GM12891 (cell line): ENCODE measurements at places on chromosomes 1 and 21.

- no peak for DNase-seq
Measured at GRCh38 chr1:160981584-160982411, 27.2 kb upstream of the ITLN2 start.

DNA sequence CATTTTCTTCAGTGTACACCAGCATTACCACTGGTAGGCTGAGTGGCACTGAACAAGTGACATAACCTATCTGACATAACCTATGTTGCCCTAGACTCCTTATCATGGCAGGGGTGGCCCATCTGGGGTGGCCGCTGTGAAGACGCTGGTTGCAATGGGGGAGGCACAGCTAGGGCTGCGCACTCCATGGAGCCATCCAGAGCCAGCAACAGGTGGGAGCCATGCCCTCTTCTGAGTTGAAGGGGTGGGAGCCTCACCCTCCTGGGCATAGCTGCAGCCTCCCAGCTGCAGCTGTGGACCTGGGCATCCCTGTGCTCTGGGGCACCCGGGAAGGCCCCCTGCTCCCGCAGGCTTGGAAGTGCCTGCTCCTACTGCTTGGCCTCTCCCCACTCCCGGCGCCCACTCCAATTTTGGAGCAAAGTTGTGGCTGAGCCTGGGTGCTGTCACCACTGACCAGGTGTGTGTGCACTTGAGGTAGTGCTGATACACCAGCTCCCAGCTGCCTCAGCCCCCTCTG, 52.4 kb upstream of the NTPCR start:
- no peak for DNase-seq

DNA sequence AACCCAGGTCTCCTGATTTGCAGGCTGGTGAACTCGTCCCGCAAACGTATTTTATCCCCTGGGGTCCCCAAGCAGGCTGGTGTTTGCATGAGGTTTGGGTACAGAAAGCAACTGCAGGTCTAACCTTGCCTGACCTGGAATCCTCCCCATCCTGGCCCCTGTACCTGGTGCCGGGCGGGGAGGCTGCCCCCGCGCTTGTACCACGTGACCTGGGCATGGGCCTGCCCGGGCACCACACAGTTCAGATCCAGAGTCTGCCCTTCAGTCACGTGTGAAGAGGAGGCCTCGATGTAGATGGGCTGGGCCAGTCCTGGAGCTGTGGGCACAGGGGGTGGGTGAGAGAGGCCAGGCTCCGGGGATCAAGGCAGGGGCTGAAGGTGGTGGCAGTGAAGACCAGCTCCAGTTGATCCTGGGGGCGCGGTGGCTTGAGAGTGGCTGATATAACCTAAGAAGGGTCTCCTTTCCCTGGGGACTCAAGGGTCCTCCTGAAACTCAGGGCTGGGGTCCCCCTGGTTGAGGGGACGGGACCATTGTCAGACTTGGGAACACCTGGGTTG, 30.6 kb downstream of the LDLRAD2 start:
- DNase-seq, result no peak

DNA sequence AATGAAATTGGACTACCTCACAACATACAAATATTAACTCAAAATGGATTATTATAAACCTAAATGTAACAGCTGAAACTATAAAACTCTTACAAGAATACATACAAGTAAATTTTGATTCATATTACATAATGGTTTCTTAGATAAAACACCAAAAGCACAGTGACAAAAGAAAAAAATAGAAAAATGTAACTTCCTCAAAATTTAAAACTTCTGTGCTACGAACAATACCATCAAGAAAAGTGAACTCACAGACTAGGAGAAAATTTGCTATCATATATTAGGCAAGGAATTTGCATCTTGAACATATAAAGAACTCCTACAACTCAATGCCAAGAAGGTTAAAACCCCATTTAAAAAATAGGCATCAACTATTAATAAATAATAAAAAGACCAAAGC, 31.2 kb downstream of the ANGPTL3 start:
- DNase-seq, result no peak

GRCh38 chr1:226519716-226520598, 28.6 kb upstream of the STUM start:
- DNase-seq, result no peak

DNA sequence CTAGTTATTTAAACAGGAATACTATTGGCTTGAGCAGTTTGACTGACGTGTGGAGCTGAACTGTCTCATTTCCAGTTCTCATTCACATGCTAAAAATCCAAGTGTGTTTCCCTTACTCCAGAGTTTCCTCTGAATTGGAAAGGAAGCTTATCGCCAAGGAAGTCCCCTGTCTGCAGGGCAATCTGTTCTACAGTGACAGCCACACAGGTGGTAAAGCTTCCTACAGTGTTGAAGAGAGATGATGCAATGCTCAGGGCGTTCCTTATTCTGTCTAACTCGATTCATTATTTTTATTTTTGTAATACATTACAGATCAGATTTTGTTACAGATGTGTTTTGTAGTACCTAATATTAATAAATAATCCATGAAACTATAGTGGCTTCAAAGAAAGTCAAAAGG, 41.3 kb downstream of the ADAMTS5 start:
- DNase-seq, result no peak

DNA sequence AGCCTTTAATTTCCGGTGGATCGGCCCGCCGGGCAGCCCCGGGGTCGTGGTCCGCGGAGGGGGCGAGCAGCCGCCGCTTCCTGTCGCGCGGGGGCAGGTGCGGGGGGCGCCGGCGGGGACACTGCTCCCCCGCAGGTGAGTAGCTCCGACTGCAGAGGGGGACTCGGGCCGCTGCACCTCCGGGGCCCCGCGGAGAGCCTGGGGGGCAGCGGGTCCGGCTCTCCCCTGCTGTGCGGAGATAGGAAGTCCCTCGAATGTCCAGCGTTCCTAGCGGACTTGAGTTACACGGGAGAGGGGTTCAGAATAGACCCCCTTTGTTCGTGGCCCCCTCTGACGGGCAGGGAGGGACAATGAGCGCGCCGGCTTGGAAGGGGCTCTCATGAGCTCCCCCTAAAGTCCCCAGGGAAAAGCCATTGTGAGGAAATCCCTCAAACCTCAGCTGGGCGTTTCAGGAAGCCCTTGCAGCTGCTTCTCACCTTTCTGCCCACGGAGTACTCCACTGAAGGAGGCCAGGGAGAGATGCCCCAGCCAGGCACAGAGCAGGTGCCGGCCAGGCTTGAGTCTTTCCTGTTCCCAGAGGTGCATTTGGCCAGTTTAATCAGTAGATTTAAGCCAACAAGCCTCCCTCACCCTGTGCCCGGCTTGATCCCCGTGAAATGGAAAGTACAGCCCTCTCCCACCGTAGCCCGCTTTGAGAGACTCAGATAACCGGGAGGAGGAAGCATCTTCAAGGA, 925 bp downstream of the PDE9A start:
- DNase-seq, result no peak

DNA sequence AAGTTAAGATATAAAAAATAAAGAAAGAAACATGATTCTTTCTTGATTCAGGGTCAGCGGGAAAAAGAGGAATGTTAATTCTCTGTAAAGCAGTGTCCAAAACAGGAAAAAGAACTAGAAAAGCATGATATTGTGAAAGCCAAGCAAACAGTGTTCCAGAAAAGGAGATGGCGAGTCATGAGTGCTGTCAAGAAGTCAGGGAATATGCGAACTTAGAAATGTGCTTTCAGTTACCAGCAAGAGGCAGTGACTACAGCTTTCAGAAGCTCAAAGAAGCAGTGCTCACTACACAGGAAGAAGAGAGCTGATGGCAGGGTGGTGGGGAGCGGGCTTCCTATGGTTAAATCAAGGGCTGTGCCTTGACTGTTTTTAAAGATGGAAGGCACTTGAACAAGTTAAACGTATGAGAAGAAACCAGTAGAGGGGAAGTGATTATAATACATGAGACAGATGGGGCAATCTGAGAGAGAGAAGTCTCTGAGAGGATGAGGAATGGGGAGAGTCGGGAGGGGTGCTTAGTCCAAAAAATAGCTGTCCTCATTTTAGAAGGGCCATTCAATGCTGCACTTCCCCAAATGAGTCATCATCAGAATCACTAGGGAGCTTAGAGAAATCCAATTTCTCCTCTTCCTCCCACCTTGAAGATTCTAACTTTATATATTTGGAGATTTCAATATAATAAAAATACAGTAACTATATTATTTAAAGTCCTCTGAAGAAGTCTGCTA, 90.4 kb downstream of the KCNK1 start:
- DNase-seq, result no peak

GRCh38 chr21:23542097-23542496, 2065.2 kb downstream of the MRPL39 start:
- DNase-seq, result no peak

GRCh38 chr1:25738499-25738898, 61.5 kb upstream of the SELENON start:
- DNase-seq, result no peak

- DNase-seq, result no peak
Measured at GRCh38 chr1:75708910-75709309, 15.6 kb upstream of the ACADM start.

DNA sequence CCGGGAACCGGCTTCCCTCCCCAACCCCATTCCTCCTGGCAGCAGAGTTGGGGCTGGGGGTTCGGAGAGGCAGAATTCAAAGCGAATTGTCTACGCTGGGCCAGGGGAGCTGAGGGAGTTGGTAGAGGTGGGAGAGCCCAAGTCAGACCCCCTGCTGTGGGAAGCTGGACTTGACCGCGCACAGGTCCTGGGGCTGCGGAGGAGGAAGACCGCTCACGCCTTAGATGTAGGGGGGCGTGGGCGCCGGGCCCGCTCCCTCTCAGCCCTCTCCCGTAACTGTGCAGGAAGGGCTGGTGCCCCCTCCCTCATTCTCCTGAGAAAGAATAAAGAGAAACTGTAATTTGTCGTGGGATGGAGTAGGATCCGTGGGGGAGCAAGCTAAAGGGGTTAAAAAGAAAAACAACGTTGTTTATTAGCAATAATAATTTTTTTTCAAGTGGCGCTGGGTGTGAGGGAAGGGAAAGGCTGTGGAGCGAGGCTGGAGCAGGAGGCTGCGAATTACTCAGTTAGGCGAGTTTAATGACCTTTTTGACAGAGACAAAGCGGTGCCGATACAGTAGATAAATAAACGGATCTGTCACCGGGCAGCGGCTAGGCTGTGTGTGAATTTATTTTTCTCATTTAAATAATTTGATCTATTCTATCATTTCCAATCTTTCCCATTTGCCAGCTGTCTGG, 838 bp upstream of the GRIK3 start:
- no peak for DNase-seq

GRCh38 chr1:23964235-23964668, 4.6 kb downstream of the PNRC2 start:
- DNase-seq, result no peak

DNA sequence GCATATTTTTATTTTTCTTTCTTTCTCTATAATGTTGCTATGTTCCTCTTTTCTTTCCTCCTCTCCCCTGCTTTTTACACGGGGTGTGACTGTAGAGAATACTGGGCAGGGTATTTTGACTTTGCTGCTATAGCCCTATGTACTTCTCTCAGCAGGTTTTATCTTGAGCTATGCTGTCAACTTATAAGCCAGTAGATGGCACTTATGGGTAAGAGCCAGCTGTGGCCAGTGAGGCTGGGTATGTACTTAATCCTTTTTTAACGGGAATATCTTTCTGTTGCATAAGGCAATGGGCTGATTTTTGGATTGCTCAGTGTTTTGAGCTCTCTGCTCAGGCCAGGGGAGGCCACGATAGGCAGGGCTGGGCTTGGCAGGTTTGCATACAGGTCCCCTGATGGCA, 99.0 kb downstream of the KCNK2 start:
- DNase-seq, result no peak

- DNase-seq, result no peak
Measured at GRCh38 chr1:25560001-25560400, 16.6 kb downstream of the LDLRAP1 start.

DNA sequence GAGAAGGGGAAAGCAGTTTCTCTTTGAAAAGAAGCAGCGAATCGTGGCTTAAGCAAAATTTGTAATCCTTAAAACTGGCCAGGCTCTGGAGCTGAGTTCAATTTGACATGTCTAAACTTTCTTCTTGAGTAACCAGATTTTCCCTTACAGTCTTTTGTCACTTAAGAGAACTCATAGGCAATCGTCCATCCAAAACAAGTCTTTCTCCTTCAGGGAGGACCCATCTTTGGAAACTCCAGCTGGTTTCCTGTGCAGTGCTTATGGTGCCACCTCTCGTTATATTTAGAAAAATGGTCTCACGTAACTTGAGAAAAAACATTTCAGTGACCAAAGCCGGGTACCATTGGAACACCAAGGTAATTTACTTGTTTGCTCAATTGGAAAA, 1.8 kb upstream of the PTTG1IP start:
- no peak for DNase-seq

DNA sequence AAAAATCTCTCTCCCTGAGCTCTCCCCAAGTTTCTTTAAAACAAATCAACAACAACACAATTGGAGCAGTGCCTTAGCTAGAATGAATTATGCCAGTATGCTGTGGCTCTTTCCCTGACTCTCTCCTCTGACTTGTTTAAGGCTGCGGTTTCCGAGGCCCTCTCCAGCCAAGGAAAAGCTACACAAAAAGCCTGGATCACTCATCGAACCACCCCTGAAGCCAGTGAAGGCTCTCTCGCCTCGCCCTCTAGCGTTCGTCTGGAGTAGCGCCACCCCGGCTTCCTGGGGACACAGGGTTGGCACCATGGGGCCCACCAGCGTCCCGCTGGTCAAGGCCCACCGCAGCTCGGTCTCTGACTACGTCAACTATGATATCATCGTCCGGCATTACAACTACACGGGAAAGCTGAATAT, 1.9 kb downstream of the S1PR1 start:
- DNase-seq, result no peak

DNA sequence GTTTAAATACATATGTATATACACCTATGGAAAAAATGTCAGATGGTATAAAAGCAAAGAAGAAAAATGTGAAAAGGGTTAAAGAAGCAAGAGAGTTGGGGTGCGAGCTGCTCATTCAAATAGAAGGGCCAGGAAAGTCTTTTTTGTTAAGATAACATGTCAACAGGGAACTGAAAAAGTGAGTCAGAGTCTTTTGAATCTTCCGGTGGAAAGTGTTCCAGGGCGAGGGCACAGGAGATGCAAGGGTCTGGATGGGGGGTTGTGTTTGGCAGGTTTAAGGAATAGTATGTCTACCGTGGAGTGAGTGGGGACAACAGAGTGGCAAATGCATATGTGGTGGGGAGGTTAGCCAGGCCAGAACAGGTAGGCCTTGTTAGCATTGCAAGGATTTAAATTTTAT, 22.2 kb upstream of the GNG12 start:
- DNase-seq, result no peak

DNA sequence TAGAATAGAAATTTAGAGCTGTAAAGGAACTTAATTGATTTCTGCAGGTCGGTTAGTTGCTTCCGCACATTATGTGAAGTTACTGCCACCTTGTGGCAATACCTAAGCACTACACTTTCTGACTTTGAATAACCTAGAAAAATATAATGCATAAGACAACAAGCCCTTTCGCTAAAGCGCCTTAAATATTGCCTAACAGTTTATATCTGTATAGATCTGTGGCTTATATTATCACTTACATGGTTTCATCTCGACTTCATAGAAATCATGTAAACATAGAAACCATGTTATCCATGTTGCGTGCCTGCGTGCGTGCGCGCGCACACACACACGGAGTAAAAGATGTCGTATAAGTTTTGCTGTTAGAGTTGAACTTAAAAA, 10.9 kb upstream of the IFI16 start:
- no peak for DNase-seq
